ENCODE measurements at places on chromosomes 3 and 15. TPM values are rescaled to one million over a fixed set of nuclear protein-coding genes. Genes with fewer than 3 reads are reported as not detected.

DNA sequence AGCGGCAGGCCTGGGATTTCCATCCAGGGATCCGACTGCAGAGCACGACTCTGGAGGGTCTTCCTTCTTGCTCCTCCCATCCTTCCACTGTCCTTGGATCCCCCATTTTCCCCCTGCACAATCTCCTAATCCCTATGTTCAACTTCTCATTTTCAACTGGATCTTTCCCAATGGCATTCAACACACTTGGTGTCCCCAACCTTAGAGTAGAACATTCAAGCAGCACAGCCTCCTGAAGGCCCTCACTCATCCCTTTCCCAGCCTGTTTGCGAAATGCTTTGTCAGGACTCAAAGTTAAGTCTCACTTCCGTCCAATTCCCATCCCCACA lies 32.3 kb downstream of the RPN1 start:
- no peak for DNase-seq

DNA sequence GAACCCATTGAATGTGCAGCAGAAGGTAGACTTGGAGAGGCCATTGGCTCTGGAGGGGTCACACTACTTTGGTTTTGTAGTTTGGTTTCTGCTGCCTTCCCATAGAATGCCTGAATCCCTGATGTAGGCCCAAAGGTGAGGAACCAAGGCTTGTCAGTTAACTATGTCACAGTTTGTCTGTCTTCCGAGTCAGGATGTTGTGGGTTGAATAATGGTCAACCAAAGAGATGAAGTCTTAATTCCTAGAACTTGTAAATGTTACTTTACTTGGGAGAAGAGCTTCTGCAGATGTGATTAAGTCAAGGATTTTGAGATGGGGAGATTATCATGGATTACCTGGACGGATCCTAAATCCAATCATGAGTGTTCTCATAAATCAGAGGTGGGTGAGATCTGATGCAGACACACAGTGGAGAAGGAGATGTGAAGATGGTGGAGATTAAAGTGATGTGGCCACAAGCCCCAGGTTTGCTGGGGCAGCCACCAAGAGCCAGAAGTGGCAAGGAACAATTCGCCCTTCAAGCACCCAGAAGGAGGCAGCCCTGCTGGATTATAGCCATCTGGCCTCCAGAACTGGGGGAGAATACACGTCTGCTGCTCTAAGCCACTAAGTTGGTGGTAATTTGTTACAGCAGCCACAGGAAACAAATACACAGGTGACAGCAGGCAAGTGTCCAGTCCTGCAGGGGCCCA lies 2.3 kb upstream of the CCR8 start:
- no peak for DNase-seq

- no peak for DNase-seq
Observed at GRCh38 chr15:68638953-68639515, 60.2 kb downstream of the CORO2B start.

DNA sequence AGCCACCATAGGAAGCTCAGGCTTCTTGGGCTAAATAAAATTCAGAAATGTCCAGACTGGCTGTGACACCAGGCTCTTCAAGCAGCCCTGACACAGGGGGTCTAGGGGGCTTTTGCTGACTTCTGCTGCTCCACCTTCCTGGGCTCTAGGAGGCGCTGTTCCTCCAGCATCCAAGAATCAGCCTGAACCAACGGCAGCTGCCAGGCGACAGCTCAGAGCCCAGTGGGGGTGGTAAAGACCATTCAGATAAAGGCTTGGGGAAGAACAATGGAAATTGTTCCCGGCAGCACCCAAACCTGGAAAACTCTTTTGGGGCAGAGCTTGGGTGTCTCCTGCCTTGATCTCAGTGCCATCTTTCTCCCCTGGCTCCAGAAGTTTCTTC lies 21.6 kb upstream of the PSTPIP1 start:
- no peak for DNase-seq

- no peak for DNase-seq
Observed at GRCh38 chr3:53585627-53586026, 91.2 kb downstream of the CACNA1D start.

GRCh38 chr15:28952666-28953491 lies 67.1 kb downstream of the APBA2 start:
- DNase-seq: no peak

DNA sequence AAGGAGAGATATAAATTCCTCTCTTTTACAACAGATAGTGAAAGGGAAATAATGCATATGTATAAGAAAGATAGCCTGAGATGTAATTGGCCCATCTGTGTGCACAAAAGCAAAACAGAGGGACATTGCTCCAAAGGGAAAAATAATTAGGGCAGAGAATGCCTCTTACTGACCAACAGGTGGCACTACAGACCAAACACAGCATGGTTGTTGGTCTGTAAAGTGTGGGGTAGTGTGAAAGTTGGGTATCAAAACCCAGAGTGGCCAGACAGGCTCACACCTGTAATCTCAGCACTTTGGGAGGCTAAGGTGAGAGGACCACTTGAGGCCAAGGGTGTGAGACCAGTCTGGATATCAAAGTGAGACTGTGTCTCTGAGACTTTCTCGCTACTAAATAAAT lies 4.5 kb upstream of the TLNRD1 start:
- no peak for DNase-seq

DNA sequence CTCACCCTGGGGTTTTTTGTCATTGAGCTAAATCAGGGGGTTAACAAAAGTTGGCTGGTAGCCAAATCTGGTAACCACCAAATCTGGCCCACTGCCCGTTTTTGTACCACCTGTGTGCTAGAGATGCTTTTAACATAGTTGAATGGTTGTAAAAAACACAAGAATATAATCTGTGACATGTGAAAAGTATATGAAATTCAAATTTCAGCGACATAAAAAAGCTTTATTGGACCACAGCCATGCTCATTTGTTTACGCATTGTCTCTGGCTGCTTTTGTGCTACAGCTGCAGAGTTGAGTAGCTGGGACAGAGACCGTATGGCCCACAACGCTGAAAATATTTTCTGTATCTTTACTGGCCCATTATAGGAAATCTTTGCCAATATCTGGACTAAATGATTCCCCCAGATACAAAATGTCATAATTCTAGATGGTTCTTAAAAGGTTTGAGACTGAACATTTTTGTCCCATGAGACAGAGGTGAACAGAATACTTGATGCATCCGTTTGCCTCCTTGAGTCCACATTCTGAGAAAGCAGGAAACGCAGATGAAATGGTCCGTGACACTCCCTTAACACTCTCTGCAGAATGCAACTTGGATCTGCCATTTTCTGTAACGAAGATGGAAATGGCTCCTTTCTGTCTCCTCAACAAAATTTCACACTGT lies 120.9 kb upstream of the PDZRN3 start:
- no peak for DNase-seq

GOLGA6A gene
- total RNA-seq: not detected

FGD5 gene
- total RNA-seq: 0.06 TPM

CFAP100 gene
- total RNA-seq: not detected

GOLGA8T gene
- total RNA-seq: not detected
